ENCODE measurements at places on chromosomes 2 and 18. TPM values are rescaled to one million over a fixed set of nuclear protein-coding genes. Genes with fewer than 3 reads are reported as not detected.

The CCDC121 gene
- 3.0 TPM for total RNA-seq

The SPDYA gene
- total RNA-seq = 1.3 TPM

The NEB gene
- total RNA-seq = under 0.01 TPM

The RAB11FIP5 gene
- 25.8 TPM for total RNA-seq

The SPOPL gene
- 7.6 TPM for total RNA-seq

The SCN7A gene
- total RNA-seq = 14.3 TPM

The TNP1 gene
- total RNA-seq = not detected

The C2orf80 gene
- not detected for total RNA-seq

The TPRKB gene
- total RNA-seq = 19.1 TPM

The OSR1 gene
- 9.7 TPM for total RNA-seq

The KIAA2012 gene
- not detected for total RNA-seq

The UGT1A10 gene
- not detected for total RNA-seq

The CABLES1 gene
- total RNA-seq = 20.5 TPM

The ARHGAP28 gene
- total RNA-seq = 5.0 TPM

The VRK2 gene
- total RNA-seq = 20.8 TPM

The NFATC1 gene
- 3.1 TPM for total RNA-seq

The CAPN14 gene
- total RNA-seq = 0.16 TPM

The COBLL1 gene
- 2.5 TPM for total RNA-seq

The CDH19 gene
- not detected for total RNA-seq

The PLA2R1 gene
- 13.6 TPM for total RNA-seq

The ALPI gene
- total RNA-seq = not detected
